ENCODE measurements at places on chromosomes 6 and 20.

DNA sequence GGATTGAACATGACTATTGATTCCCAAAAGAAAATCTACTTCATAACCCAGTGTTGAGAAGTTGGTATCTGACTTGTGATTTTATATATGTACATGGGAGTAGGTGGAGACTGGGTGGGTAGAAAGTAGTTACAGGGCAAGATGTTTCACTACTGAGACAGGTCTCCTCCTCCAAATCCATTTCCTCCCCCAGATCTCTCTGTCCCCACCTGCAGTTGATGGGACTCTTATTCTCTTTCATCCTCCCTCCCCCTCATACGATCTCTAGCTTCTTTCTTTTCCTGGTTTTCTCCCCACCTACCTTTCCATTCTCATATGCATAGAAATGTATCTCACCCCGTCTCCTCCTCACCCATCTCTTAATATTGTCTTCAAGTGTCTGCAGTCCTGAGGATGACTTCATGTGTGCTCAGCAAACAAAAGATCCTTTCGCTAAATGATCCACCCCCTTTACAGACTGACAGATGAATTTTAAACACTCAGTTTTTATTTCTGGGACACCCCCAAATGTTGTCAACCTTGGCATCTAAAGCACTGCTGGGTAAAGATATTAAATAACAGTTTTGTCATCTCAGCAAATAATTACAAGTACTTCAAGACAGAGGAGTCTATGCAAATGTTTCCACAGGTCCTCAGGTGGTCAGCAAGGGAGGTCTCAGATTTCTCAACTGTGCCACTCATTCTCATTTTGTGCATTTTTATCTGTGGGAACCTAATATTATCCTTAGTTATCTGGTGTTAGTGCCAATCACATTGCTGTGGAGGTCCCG lies 18.7 kb upstream of the HECA start:
- DNase-seq = no peak

- no peak for DNase-seq
Observed at GRCh38 chr20:6282642-6283041, 159.8 kb upstream of the FERMT1 start.

DNA sequence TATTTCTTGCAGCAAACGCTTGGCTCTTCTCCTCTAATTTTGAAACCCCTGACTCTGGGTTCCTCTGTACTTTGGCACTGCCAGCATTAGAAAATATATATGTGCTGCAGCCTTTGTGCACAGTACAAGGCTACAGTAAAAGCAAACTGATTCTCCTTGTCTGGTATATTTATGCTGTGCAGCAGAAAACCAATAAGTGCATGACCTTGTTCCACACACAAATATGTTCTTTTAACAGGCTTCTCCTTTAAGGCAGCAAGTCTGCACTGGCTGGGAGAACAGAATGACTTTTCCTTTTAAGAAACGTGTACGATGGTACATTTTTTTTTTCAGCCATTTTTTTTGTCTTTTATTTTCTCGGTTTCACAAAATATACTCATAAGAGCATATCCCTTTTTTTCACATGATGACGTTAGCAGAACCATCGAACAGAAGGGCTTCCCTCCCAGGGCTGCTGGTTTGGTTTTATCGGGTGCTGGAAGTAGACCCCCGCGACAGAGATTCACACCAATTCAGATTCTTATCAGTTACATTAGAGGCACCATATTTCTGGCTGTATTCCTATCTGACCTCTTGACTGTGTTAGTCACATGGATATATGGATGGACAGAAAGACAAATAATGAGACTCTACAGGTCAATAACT lies 129.9 kb upstream of the ARID1B start:
- no peak for DNase-seq

GRCh38 chr6:70280400-70280853 lies 22.5 kb downstream of the COL9A1 start:
- peak; percentile 61 for DNase-seq

DNA sequence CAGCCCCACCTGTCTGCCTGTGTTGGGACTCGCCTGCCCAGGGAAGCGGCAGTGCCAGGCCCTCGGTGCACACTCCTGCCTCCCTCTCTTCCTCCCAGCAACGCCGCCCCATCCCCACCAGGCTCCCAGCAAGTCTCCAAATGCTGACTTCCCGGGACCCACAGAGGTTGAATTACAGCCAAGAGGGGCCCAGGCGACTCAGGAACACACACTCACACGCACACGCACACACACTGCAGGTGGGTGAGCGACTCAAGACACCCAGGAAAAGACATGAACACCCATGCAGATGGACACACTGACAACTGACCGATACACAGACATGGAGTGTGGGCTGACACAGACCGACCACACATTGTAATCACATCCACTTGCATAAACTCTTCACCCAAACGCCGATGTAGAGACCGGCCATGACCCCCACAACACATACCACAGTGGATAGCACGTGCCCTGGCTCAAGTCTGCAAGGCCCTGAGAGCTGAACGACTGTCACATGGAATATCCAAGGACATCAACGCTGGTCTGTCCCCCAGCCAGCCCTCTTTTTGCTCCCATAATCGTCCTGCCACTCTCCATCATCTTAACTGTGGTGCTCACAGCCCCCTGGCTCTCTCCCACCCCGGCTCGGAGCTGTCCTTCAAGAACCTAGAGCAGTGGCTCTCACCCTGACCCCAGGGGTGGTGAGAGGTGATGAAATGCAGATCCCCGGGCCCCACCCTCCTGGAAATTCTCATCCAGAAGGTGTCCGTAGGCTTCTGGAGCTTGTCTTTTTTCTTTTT lies 470 bp upstream of the FAM83C start:
- DNase-seq = no peak

Measured in NCI-H446 (cell line).